ENCODE measurements at places on chromosomes 16 and 17.

GRCh38 chr17:78708510-78708973 is 73.5 kb downstream of the CYTH1 start:
- no peak for DNase-seq

DNA sequence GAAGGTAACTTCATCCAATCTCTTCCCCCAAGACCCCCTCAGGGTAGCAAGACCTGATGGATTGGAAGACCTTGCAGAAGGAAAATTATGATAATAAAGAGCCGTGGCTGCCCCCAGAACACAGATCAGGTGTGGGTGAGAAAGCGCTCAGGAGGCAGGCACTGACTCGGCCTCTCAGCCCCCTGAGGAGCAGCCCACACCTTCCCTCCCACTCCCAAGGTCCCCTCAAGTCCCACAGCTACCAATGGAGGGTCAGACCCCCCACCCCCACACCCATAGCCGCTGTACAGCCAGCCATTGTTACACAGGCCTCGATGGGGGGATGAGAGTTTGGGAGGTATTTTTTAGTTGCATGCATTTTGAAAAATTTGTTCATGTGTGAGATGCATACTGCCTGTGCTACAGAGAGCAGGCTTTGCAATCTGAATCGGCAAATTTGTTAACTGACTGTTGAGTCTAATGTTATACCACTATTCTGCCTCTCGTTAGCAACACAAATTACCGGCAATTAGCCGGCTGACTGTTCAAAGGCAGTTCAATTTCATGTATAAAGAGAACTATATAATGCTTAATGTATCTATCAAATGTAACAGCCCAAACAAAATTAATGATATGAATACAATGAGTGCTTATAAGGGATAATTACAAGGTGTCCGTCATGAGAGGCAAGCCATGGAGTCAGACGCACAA is 211.7 kb downstream of the C16orf78 start:
- DNase-seq, result no peak

GRCh38 chr16:24983561-24983960 is 31.6 kb downstream of the ARHGAP17 start:
- no peak for DNase-seq

GRCh38 chr17:50155115-50155819 is 4.8 kb upstream of the PPP1R9B start:
- DNase-seq, result no peak

DNA sequence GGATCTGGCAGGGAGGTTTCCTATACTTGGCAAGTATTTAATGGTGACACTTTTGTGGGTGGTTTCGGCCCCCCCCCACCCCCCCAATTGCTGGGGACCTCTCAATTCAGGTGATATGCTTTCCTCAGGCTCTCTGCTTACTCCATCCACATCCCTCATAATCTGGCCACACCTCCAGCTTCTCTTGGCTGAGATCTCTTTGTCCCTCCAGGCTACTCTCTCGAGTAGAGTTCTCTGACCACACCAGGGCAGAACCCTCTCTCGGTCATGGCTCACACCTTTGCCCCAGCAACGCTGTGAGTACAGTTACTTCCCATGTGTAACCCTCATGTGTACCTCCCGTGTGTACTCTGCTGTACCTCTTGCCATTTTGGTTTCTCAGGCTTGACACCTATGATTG is 34.1 kb upstream of the SRSF1 start:
- no peak for DNase-seq

- no peak for DNase-seq
These were observed 11.1 kb downstream of the C16orf86 start for GRCh38 chr16:67677712-67678111.

DNA sequence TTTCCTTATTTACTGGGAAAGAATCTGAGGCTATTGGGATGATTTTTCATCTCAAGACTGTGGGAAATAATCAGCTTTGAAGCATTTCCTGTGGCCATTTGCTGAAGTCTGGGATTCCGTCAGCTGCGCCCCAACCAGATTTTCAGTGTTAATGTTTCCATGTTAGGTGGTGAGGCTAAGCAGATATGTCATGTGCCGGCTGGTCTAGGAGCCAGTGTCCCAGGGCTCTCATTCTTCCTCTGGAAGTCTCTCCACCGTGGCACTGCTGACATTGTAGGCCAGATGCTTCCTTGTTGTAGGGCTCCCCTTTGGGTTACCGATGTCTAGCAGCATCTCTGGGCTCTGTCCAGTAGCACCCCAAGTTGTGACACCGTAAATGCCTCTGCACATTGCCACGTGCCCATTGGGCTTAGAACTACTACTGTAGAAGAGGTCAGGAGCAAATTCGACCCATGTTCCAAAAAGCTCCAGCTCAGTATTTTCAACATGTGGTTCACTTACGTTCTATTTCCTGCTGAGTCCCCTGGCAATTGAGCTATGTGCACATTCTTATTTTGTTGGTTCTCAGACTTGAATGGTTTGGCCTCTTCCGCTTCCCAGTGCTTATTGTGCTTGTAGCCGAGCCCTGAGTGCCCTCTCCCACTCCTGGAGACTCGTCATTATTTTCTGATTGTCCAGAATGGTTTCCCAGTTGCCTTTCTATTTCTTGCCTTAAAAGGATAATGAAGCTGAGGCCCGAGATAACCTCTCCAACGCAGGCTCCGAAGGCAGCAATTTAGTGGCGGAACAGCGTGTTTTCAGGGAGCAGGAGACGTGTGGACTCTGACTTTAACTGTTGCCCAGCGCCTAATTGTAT is 82.2 kb downstream of the SPECC1 start:
- DNase-seq, result no peak

- DNase-seq, result no peak
These were observed 993 bp downstream of the GH1 start for GRCh38 chr17:63917646-63918045.

DNA sequence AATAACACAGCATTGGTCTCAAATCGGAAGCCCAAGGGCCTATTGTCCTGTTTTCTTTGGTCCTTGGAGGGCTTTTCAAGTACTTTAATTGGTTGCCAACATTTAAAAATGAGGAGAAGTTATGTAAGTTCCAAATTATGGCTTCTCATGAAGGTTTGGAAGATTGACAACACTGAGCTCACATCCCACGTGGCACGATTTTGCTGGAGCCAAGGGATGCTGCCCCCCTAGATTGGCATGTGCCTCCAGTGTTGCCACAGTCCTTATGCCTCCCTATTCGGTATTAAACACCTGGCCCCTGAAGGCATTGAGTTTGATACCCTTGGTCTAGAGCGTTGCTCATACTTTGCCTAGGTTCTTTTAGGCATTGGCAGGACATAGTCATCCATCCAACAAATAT is 108.0 kb downstream of the ZNF18 start:
- no peak for DNase-seq

DNA sequence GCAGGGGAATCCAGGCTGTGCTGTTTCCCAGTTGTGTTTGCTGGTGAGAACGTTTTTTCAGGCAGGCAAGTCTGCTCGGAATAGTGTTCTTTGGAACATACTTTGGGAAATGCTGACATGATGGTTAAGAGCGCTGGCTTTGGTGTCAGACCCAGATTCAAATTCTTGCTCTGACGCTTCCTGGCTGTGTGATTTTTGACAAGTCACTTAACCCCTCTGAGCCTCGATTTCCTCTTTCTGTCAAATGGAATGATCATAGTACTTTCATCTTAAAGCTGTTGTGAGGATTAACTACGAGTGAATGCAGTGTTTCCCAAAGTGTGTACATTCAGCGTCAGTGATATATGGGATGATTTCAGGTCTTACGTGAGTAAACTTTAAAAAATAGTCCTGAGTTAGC is 4.8 kb downstream of the FBRS start:
- no peak for DNase-seq

DNA sequence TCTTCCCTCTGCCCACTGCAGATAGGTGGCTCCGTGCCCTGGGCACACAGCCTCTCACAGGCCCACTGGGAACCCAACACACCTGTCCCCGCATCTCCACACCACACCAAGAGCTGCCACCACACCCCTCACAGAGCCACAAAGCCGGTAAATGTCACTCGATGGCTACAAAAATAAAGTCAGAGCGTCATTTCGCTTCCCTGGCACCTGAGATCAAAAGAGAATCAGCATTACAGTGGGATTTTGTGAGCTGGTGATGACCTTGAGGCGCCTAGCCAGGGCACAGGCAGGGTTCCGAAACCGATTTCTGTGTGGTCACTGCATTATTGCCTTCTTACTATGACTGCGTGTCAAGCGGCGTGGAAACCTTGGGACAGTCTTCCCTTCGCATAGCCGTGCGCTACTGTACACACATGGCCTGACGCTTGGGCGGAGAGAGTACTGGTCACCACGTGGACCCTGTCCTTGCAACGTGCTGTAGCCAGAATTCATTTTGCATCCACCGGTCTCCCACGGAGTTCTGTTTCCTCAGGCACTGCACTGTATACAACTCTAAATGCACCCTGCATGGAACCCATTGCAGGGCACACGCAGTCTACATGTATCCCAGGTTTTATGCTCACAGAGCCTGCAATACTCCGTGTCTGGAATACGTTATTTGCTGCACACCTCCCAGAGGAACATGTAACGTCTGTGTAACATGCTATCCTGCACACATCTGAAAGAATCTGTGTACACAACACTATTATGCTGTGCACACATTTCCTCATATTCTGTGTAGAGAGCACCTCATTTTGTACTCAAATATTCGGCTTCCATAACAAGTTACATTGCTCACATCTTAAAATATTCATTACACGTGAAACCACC is 5.8 kb upstream of the FOXF1 start:
- DNase-seq, result no peak

GRCh38 chr17:70558821-70559220 is 389.5 kb downstream of the KCNJ2 start:
- no peak for DNase-seq

- no peak for DNase-seq
These were observed 287.3 kb upstream of the AXIN2 start for GRCh38 chr17:65848751-65849150.

DNA sequence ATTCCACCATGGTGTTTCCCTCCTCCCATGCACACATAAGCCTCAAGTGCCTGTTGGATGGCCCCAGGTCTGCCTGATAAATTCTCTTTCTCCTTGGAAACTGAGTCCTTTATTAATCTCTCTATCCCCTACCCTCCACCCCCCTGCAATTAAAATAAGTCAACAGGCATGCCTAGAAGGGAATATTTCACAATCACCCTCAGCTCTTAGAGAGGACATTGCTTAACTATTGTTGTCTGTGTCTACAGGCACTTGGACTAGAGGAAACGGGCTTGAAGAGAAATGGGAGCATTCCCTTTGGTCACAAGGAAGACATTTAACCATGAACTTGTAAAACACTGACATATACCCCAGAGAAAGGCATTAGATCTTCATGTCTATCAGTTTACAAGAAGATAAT is 39.5 kb downstream of the RCVRN start:
- DNase-seq, result no peak

DNA sequence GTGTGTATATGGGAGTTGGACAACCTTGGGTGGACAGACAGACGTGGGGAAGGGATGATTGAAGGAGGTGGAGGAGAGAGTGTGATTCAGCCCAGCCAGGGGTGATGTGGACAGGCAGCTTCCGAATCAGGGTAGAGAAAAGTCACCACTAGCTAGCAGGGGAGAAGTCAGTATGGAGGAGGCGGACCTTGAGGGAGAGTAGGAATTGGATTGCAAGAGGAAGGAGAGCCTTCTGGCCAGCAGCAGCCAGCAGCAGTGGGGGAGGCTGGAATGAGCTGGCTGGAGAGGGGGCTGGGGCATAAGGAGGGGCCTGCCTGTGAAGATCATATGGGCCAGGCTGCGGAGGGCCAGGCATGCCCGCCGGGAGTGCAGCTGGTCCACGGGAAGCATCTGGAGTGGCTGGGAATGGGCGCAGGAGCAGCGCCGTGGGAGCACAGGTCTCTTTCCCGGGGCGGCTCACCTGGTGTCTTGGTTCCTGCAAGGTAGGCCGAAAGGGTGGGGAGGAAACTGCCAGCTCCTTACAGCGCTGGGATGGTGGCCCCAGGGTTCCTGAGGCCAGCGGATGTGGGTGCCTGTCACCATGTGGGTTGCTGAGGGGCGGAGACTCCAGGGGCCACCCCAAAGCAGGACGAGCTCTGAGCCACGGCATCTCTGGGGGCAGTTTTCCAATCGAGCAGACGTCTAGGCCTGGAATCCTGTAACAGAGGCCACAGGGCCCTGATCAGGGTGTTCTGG is 235.3 kb downstream of the SEC14L1 start:
- no peak for DNase-seq

GRCh38 chr16:635573-636205 is 416 bp downstream of the METTL26 start:
- DNase-seq, result no peak

DNA sequence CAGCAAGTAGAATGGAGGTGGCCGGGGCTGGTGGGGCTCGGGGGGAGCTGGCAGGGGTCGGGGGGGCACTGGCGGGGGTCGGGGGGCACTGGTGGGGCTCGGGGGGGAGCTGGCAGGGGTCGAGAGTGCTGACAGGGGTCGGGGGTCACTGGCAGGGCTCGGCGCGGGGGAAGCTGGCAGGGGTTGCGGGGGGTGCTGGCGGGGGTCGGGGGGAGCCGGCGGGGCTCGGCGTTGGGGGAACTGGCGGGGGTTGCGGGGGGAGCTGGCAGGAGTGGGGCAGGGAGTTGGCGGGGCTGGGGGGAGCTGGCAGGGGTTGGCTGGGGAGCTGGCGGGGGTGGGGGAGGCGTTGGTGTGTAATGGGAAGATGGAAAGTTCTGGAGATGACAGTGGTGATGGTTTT is 25.1 kb downstream of the CCDC57 start:
- no peak for DNase-seq

DNA sequence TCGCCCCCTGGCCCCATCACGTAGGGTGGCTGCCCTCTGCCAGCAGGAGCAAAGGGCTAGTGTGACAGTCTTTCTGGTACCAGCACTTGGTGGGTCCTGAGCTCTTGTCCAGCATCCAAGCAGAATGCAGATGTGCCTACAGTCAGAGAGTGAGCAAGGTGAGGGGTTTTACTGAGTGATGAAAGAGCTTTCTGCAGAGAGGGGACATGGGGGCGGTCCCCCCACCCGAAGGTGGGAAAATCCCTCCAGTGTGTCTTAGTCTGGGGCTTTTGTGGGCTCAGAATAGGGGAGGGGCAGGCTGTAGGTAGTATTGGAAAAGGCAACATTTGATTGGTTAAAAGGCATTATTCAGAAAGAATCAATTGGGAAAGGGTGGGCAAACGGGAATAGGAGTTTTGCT is 152.3 kb downstream of the RPTOR start:
- no peak for DNase-seq

DNA sequence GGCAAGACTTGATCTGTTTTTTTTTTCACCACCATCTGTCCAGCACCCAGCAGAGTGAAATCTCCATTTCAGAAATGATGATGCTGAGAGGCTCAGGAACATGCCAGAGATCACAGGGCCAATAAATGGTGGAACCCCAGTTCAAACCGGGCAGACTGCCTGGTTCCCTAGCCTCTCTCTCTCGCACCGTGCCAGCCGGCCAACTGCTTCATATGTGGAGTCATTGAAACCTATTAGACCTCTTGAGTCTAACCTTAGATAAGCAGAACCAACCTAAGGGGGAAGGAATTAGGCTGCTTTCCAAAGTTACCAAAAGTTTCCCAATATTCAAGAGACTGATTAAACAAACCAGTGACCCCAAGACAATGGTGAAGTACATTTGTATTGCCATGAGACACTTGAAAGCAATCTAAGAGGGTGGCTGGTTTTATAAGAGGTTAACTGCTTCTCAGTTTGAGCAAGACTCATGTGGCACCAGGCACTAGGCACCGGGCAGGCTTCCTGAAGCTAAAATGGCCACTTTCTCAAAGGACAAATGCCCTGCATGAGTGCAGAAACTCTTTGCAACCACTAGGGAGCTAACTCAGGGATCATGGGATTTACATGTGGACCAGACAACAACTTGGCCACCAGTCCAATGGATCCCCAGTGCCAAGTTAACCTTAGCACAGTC is 18.4 kb downstream of the TOX3 start:
- DNase-seq, result no peak

- no peak for DNase-seq
These were observed 2.6 kb downstream of the LRRC59 start for GRCh38 chr17:50394711-50395110.

GRCh38 chr17:65261152-65261551 is 124.0 kb downstream of the RGS9 start:
- no peak for DNase-seq

Measured in KG1 (cell line).